ENCODE measurements at places on chromosomes 4 and X.

- DNase-seq, result no peak
Observed at GRCh38 chr4:141642711-141643110, 6.3 kb downstream of the IL15 start.

DNA sequence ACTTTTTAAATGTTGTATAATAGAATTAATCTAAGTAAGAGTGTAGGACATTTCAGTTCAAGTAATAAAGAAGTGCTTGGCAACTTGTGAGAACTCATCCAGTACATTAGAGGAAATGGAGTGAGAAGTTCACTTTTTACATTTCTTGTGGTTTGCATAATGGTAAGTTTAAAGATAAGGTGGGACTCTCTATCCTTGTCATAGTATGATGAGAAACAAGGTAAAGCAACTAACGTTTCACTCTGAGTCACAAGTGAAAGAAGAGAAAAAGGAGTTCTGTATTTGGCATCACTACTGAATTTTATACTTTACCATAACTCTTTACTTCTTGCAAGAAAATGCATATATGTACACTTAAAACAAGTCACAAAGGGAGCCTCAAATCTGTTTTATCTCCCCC lies 219.4 kb downstream of the SLC4A4 start:
- DNase-seq, result no peak

DNA sequence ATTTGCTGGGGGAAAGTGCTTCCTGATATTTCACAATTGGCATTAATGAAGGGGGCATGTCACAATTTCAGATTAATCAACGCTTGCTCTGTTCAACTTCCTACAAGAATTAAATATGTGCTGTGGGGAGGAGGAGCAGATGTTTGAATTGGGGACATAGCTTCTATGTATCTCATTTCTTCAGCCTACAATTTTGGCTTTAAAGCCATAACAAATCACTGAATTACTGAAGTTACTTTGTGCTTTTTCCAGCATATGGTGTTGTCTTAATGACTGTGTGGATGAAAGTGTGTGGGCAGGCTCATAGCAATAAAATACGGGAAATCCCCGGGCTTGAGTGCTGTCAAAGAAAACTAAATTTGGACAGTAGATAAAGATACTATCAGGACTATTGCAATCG lies 813 bp downstream of the TLR7 start:
- no peak for DNase-seq

DNA sequence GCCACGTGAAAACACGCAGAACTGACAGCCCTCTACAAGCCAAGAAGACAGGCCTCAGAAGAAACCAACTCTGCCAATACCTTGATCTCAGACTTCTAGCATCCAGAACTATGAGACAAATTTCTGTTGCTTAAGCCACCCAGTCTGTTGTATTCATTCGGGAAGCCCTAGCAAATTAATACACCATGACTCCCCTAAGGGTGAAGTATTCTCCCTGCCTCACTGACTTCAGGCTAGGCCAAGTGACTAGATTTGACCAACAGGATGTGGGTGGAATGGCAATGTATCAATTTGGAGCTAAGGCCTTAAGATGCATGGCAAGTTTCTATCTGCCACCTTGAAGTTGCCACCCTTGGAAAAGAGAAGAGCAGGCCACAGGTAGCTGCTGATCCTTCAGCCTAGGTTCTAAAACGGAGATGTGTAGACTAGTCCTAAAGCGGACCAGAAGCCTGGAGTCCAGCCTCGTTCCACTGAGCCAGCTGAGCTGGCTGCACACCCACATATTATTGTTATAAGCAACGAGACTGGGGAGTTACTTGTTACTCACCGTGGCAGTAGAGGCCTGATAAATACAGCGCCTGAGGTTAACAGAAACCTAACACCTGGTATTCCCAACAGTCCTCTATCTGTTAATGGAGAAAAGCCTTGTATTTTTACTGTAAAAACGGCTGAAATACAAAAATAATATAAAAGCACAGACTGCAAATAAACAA lies 16.4 kb downstream of the SCARB2 start:
- DNase-seq, result no peak

Measured in KG1 (cell line).